ENCODE measurements at places on chromosomes 4 and X.

DNA sequence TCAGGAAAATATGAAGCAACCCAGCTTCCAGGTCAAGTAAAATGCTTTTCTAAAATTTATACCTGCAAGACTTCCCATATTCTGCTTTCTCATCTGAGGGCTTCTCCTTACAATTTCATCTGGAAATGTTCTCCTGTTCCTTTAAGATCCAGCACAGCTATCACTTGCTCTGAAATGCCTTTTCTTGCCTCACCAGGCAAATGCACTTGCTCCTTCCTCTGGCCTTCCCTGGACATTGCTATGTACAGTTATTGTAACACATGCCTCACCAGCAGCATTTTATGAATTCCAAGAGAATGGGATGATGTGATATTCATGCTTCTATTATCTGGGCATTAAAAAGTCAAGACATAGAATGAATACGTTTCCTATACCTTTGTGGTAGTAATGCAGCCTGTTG, 842.1 kb upstream of the INTU start:
- DNase-seq, result no peak

DNA sequence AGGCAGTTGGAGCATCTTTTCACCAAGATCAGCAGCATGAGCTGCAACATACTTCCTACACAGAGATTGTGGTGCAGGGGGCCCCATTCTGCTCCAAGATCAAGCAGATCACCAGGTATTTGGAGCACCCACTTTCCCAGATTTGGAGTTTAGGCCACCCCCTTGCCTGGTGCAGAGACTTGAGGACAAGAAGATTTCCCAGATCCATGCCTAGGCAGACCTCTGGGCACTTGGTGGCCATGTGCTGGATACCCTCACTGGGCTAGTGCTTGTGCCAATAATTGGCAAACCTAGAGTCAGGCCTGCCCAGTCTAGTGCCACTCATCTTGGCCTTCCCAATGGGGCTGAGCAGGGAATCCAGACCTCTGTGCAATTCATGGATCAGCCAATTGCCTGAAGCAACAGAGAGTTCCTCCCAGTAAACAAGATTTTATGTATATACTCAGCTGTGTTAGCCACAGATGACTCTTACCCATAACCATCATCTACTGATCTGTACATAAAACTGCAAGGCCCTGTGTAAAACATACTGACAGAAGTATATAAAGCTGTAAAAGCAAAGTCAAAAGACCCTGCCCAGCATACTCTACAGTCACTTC, 228.4 kb upstream of the EMCN start:
- no peak for DNase-seq

DNA sequence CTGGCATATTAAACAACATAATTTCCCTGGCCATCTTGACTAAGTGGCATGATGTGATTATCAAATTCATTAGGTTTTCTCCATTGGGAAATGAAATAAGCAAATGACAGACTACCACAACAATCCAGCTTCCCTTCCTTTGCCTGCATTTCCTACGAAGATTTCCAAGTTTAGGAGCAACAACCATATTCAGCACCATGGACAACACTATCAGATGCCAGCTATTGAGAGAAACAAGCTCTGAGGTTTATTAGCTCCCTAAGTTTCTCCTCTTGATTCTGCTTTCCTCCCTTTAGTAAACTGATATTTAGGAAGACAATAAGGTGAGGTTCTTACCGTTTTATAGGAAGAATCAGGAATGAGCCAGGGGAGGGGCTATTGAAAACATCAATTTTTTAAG, 36.2 kb downstream of the DCX start:
- DNase-seq, result no peak

- DNase-seq, result no peak
Observed at GRCh38 chrX:114165537-114165936, 418.3 kb upstream of the HTR2C start.

DNA sequence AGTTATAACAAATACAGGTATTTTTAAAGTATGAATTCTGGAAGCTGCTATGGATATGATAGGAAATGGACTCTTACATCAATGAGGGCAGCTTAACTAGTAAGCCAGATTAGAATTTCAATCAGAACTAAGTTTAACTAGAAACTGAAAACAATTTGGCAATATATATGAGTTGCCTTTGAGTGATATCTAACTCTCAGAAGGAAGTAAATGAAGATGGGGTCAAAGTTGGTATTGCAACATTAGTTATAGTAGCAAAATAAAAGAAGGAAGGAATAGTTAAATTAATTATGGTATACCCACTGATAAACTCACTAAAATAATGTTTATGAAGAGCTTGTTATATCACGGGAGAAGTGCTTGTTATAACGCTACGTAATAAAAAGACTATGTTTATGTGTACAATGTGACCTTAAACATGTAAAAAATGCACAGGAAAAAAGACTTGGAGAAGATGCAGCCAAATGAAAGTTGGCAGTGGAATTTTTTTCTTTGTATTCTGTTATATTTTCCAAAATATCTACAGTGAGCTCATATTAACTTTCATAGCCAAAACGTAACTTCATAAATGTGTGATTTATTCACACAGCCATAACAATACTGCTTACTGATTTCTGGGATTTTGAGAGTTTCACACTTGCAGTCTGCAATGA, 34.5 kb downstream of the PHKA2 start:
- DNase-seq, result no peak

DNA sequence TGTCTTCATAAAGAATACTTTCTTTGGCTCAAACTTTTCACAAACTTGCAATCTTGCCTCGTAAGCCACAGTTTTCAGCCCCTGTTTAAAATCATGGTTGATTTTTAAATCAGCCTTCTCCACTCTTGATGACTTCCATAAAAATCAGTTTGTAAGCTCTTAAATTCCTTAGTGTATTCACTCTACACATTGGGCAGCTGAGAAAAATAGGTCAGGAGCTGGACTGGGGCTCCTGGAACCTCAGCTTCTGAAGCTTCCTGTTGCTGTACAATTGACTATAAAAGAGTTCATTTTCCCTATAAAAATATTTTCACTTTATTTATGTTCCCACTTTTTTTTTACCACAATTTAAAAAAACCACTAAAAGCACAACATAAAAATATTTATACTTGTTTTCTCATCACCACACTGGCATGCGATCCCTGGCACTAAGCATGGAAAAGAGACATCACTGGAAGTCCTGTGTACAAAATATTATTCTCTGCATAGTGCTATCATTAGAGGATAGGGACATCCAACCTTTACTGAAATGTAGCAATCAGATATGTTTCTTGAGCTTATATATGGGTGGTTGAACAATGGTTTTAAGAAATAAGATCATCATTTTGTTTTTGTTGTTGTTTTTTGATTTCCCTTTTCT, 345.7 kb downstream of the FBXO8 start:
- no peak for DNase-seq
